Cardiac fibroblast (primary cell): ENCODE measurements at places on chromosomes 16 and 17.
A peak's percentile ranks its signal among the peaks of the same experiment; 100 is the strongest.

DNA sequence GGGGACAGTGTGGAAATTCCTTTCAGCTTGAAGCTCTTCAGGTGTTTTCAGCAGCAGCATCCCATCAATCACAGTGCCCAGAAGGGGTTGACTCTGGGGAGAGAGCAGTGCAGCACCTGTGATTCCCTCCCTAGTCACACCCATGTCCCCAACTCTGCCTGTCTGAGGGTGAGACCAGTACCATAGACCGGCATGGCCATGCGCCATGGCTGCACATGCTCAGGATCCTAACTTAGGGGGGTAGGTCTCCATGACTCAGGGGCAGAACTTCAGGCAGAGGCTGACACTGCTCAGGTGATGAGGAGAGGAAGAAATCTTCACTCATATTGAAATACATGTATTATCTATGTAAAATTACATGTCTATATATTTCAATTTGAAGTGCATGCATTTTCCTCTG is 19.9 kb downstream of the CES1 start:
- DNase-seq: no peak

- DNase-seq: no peak
Measured at GRCh38 chr17:17738901-17739300, 57.6 kb downstream of the RAI1 start.

- DNase-seq: peak; percentile 96
Measured at GRCh38 chr16:57000271-57001025, 11.1 kb downstream of the NLRC5 start.

GRCh38 chr17:8647202-8647601 is 16.7 kb upstream of the MYH10 start:
- DNase-seq: no peak
